ENCODE measurements at places on chromosomes 16 and 17.

GRCh38 chr17:17647524-17648178 lies 33.6 kb upstream of the RAI1 start:
- DNase-seq, result no peak

DNA sequence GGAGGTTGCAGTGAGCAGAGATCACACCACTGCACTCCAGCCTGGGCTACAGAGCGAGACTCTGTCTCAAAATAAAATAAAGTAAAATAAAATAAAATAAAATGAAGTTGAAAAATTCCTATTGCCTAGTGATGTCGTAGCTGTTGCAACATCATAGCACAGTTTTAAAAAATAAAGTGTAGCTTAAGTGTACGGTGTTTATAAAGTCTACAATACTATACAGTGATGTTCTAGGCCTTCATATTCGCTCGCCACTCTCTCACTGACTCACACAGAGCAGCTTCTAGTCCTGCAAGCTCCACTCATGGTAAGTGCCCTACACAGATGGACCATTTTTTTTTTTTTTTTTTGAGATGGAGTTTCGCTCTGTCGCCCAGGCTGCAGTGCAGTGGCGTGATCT lies 43.5 kb upstream of the MNT start:
- DNase-seq, result no peak

- DNase-seq, result no peak
Observed at GRCh38 chr16:90019543-90020259, 445 bp upstream of the DBNDD1 start.

GRCh38 chr16:442976-443375 lies 17.5 kb downstream of the RAB11FIP3 start:
- DNase-seq, result no peak

- DNase-seq, result no peak
Observed at GRCh38 chr16:25089351-25089750, 22.2 kb upstream of the LCMT1 start.

DNA sequence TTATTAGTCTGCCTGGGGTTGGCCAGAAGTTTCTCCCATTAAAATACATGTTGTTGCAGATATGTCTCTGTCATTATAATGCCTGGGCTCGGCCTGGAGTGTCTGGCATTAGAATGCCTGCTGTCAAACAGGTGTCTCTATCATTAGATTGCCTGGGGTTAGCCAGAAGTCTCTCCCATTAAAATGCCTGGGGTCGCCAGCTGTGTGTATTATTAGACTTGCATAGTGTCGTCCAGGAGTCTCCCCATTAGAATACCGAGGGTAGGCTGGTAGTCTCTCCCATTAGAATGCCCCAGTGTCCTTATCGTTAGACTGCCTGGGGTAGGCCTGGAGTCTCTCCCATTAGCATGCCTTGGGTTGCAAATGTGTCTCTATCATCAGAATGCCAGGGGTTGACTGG lies 2270.8 kb downstream of the TP53TG3F start:
- DNase-seq, result no peak

DNA sequence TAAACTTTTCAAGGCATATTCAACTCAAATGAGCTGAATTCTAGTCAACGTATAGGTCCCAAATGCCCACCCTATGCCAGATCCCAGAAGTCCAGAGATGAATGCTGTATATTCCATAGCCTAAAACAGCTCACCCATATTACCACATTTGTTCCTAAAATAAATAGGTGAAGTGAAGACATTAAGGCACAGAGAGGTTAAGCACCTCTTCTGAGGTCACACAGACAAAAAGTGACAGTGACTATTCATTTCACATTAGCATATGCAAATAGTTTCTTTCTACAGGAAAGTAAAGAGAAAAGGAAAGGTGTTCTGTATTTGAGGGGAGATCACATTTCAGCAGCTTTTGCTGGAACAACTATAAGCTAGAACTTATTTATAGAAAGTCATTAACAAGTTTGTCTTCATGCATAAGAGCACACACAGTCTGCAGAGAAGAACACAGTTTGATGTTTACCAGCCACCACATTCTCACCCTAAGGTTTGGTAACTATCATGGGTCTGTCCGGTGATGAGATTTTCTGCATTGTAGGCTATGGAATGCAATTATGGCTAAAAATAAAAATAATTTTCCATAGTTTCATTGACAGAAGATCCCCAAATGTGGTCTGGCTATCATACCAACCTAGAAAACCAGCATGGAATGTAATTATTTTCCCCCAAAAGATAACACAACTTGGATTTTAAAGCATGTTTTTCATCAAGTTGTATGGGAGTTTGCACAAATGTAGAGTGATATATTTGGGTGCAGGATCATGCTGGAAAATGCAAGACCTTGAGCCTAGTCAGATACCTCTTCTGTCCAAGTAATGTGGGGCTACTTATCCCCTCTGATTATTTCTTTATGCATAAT lies 402.1 kb downstream of the UTP18 start:
- no peak for DNase-seq

- DNase-seq, result no peak
Observed at GRCh38 chr16:80369138-80369958, 171.4 kb upstream of the DYNLRB2 start.

DNA sequence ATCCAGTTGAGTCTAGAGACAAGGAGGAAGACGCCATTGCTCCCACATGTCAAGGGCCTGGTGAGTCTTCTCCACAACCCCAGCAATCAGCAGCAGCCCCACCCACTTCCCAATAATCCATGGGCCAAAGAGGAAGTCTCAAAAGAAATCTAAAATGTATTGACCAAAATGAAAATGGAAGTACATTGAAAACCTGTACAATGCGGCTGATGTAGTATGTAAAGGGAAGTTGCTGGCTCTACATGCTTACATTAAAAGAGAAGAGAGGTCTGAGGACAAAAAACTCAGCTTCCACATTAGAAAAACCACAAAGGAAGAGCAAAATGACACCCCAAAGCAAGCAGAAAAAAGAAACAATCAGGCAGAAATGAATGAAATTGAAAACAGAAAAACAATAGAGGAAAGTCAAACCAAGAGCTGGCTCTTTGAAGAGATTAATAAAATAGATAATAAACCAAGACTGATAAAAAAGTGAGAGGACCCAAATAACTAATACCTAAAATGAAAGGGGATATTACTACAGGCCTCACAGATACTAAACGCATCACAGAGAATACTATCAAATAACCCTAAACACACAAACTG lies 100.6 kb upstream of the METRNL start:
- DNase-seq, result no peak

GRCh38 chr17:63555500-63556156 lies 5.4 kb downstream of the DCAF7 start:
- no peak for DNase-seq

GRCh38 chr16:5837007-5837670 lies 739.5 kb upstream of the EEF2KMT start:
- no peak for DNase-seq

DNA sequence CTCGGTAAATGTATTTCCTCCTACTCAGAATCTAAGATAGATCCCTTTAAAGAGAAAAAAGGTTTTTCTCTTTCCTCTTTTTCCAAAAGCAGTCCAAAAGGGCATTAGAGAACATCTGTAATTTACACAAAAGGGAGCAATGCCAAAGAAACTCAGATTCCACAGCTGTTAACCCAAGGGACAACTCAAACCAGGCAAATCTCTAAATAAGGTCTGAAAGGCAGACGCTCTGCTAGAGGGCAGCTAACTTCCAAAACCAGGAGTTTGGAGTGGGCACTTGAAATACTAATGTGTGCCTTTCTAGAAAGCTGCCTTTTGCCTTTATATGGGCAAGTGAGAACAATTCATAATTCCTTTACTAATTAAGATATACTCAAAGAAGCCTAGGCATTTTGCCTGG lies 435.7 kb downstream of the ZFHX3 start:
- no peak for DNase-seq

DNA sequence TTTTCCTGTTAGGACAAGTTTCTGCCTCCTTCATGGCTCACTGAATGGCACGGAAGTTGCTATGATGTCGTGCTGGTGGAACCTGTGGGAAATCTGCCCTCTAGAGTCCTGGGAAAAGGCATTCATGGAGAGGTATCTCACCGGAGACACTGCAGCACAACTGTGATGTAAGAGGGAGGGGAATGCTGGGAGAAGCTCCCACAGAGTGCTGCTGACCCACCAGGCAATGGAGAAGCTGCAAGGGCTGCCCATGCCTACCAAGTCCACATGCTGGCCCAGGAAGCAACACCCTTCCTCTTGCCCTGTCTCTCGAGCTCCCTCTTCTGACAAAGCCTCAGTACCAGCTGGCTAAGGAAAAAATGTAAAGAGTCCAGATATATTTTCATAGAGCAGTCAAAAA lies 45.2 kb upstream of the SLC5A11 start:
- no peak for DNase-seq

GRCh38 chr16:81492965-81493754 lies 48.6 kb downstream of the CMIP start:
- DNase-seq, result no peak

- no peak for DNase-seq
Observed at GRCh38 chr16:48347191-48347865, 37.9 kb downstream of the SIAH1 start.

GRCh38 chr16:17474572-17474971 lies 3.8 kb upstream of the XYLT1 start:
- DNase-seq, result no peak

DNA sequence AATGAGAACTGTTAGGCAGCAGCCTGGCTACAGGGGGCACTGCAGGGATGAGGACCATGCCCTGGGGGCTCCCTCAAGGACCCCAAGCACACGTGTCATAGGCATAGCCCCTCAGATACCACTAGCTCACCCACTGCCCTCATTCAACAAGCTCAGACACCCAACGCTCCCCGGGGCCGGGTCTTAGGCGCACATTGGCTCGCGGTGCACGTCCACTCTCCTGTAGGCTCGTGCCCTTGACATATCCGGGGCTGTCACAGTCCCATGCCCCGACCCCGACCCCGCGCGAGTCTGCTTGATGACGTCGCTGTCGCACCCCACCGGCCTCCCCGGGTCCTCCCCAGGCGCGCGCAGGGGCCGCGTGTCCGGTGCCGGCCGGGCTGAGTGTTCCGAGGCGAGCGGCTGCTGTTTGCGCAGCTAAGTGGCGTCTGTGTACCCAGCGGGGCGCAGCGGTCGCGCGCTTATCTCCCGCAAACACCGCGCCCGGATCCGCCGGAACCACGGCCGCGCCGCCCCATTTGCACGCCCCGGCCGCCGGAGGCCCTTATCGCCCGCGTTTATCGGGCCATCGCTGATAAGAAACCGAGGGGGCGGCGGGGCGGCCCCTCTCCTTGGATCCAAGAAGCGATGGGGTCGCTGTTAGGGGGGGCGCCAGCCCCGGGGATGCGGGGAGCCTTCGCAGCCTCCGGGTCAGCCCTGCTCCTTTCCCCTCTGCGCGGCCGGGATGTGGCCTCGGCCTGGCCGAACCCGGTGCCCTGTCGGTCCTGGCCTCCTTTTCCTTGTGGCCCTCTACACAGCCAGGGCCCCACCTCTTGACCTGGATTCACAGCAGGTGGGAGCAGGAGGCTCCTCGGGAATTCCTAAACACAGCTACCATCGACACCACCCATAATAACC lies 20.7 kb upstream of the NAGS start:
- no peak for DNase-seq

- DNase-seq, result no peak
Observed at GRCh38 chr16:180681-181564, 664 bp downstream of the HBQ1 start.

- no peak for DNase-seq
Observed at GRCh38 chr16:10666291-10666690, 28.4 kb downstream of the TEKT5 start.

GRCh38 chr16:78763821-78764440 lies 664.5 kb downstream of the WWOX start:
- no peak for DNase-seq

GRCh38 chr17:8639709-8640108 lies 9.2 kb upstream of the MYH10 start:
- DNase-seq, result no peak

- no peak for DNase-seq
Observed at GRCh38 chr16:74291577-74292208, 4.9 kb upstream of the PSMD7 start.

- no peak for DNase-seq
Observed at GRCh38 chr16:72285728-72286127, 113.8 kb upstream of the PMFBP1 start.

DNA sequence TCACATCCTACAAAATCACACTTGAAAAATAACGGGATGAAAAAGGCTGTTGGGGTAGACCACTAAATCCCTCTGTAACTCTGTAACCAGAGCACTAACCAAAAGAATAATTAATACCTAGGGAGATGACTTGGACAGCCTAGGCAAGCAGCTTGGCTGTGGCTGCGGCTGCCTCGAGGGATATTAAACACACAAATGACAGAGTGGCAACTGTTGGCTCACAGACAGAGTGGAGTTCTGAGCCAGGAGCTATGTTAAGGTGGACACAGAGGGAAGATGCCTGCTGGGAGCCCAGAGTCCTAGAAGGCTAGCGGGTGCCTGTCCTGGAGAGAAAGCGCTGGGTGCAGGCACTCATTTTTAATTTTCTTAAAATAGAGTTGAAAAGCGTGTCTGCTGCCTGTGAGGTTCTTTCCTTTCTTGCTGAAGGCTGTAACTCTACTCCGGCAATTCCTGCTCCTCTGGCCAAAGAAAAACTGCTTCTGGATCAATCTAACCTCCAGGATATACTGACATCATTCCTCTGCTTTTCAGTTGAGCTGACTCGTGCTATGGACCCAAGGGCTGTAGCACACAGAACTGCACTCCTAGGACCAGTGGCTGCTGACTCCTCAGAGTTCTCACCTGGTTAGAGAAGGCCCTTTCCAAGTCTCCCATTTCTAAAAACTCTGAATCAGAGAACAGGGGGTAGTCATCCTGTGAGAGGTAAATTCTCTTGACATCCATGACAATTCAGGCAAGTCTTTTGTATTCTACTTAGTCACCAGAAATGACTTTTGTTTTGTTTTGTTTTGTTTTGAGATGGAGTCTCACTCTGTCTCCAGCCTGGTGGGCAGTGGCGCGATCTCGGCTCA lies 147.9 kb downstream of the STX8 start:
- no peak for DNase-seq

DNA sequence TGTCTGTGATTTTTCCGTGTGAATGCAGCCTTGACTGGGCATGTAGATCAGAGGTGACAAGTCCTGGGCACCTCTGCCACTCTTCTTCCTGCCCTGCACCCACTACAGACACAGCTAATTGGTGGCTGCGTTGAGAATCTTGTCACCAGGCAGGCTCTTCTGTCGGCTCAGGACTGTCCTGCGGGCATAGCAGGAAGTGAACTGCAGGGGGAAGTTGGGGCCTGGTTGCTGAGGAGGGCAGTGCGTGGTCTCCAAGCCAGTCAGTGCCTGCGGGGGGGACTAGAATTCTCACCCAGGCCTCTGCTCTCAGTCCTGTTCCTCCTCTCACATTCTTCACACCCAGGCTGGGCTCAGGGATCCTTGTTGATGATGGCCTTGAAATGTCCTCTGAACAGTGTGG lies 50.5 kb downstream of the JPH3 start:
- no peak for DNase-seq

DNA sequence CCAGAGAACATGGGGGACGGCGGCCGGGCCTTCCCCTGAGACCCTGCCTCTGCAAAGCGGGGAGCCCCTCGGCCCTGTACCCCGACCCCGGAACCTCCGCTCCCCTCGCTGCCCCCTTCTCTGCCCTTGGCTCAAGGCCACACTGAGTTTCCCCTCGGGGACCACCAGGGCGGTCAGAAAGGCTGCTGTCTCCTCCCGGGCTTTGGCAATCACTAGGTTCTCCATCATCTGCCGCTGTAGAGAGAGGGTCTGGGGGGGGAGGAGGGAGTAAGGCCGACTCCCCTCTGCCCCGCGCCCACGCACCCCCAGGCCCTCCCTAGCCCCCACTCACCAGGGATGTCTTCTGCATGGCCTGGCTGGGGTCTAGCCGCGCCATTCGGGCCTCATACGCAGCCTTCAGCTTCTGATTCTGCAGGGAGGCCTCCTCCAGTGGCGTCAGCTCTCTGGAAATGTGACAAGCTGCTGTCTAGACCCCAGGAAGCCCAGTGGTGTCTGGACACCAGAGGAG lies 8.4 kb downstream of the VPS9D1 start:
- DNase-seq, result no peak
